ENCODE measurements at places on chromosomes 1 and 21.

DNA sequence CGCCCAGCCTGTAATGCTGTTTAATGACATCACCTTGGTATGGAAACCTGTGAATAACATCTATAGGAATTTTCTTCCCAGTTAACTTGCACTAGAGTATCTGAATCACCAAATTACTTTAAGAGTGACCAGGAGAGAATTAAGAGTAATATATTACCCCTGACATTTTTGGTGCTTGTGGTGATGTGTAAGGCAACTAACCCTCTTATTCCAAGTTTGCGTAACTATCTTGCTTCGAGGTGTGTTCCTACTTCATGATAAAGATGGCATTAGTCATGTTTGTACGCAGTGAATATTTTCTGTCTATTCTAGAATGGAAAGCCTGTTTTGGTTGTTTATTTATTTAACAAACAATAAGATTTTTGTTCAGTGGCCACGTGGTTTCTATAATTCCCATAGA, 131.3 kb downstream of the ZP4 start:
- no peak for DNase-seq

DNA sequence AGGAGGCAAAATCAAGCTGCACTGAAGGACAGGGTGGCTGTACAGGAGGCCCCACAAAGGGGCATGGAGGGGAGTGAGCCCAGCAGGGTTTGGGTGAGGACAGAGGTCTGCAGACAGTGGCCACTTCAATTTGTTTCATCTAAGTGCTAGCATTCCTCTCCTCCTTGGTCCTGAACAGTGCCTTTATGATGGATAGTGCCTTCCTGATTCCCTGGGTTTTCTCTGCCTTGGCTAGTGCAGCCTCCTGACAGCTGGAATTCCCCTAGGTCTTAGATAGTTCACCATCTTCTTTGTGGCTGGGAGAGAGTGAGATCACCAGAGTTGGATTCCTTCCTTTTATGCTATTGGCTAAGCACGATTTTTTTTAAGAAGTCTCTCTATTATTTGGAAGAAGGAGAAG, 3.8 kb upstream of the HPCAL4 start:
- DNase-seq: no peak

- DNase-seq: no peak
Measured at GRCh38 chr1:107895403-107896191, 69.4 kb downstream of the VAV3 start.

- peak; percentile 89 for DNase-seq
Measured at GRCh38 chr1:207866471-207867135, 44.3 kb downstream of the CD34 start.
